Astrocyte of the cerebellum (primary cell): ENCODE measurements at places on chromosomes 7 and 10.

DNA sequence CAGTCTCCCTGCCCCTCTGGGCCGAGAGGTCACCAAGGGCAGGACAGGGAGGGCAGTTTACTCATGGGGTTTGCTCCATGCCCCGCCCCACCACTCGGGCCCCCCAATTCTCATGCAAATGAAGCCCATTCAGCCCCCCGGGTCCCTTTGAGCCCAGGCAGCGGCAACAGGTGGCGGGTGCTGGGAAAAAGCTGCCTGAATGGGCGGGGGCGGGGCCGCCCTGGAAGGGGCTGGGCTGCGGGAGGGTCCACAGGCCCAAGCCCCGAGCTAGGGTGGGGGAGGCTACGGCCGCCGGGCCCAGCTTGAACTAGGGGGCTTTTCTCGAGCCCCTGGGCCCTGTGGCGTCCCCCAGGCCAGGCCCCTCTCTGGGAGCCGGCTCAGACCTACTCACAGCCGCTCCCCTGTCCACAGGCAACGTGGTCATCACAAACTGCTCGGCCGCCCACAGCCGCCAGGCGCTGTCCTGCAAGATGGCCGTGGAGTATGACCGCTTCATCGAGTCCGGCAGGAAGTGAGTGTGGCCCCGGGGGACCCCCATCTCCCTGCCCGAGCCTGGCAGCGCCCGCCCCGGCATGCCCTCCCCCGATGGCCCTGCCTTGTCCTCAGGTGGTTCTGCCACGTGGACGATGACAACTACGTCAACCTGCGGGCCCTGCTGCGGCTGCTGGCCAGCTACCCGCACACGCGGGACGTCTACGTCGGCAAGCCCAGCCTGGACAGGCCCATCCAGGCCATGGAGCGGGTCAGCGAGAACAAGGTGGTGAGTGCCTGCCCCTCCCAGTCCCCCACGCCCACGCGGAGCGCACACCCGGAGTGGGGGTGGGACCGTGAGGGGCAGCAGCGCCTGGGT lies 5.5 kb downstream of the LFNG start:
- DNase-seq = no peak

GRCh38 chr10:20492447-20492846 lies 404.7 kb downstream of the NEBL start:
- DNase-seq = no peak

DNA sequence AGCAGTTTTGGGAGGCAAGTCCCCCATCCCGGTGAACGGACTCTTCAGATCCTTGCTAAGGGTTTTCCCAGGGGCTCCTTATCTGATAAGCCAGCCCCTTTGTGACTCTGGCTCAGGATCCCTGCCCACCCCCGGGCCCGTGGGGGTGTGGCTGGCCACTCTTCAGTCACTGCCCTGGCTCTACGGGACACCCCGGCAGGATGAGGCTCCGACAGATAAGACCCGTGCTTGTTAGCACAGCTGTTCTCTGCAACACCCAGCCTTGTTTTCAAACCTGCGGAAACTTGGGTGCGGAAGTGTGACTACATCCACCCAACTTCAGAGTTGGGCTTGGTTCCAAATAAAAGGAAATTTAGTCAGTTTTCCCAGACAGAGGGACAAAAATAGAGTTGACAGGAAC lies 66.7 kb upstream of the PODXL start:
- no peak for DNase-seq

GRCh38 chr7:42193471-42194129 lies 43.4 kb downstream of the GLI3 start:
- DNase-seq = no peak

DNA sequence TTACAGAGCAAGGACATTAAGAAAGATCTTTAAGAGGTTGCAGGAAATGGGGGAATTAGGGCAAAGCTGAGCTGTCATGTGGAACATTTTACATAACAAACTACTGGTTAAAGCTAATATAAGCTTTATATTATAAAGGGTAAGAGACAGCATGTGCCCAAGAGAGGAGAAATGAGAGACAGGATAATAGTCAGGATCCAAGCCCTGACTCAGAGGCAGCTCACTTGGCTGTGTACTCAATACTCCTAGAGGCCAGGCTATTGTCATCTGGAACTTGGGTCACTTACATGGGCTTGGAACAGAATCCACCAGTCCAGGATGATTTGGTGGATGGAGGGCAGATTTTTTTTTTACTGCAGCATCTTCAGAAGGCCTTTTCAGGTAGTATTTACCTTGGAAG lies 418.6 kb upstream of the ZMIZ1 start:
- DNase-seq = no peak

DNA sequence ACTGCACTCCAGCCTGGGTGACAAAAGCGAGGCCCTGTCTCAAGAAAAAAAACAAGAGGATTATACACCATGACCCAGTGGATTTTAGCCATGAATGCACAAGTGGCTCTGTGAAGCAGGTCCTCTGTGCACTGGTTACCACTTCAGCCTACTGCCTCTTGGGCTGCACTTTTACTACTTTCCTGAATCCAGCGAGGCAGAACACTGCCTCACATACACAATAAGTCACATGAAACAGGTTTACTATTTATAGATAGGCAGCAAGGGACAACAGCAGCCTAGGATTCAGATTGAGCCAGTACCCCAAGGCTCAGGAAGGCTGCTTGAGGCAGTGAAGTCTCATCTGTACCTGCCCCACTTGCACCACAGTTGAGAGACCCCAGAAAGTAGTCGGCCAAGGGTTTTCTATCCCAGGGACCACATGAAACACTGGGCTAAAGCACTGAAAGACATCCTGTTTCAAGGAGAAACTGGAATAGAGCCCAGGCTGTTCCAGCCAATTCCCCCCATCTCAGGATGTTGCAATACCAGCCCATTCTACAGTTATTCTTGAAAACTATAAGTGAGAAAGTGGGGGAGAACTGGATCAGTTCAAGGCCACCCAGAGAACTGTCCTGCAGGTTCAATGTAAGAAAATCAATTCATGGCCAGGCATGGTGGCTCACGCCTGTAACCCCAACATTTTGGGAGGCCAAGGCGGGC lies 10.3 kb upstream of the OGDH start:
- DNase-seq = no peak

DNA sequence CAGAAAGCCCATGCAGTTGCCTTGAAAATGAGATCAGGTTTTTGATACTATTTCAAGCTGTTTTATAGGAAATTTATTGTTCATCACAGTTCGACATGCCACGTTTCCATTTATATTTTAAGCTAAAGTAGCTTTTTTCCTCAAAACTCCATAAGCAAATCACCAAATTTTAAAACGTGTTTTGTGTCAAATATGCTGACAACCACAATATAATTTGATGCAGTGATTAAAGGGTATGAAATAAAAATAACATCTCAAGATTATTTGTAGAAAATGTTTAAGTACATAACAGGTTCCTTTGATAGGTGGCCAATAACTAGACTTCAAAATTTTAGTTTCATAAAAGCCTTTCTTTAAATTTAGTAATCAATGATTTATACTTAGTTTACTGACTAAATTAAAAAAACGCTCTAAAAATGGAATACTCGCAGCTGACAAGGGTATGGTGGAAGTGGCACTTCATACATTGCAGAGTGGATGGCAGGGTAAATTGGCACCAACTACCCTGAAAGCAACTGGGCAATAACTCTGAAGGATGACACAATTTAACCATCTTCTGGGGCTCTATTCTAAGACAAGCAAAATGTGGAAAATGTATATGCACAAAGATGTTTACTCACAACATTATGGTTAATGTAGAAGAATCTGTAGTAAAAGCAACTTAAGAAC lies 481.6 kb downstream of the TNS3 start:
- DNase-seq = no peak

GRCh38 chr10:97466755-97467154 lies 20.8 kb downstream of the ZDHHC16 start:
- no peak for DNase-seq

GRCh38 chr7:9200626-9201025 lies 767.2 kb downstream of the NXPH1 start:
- DNase-seq = no peak

DNA sequence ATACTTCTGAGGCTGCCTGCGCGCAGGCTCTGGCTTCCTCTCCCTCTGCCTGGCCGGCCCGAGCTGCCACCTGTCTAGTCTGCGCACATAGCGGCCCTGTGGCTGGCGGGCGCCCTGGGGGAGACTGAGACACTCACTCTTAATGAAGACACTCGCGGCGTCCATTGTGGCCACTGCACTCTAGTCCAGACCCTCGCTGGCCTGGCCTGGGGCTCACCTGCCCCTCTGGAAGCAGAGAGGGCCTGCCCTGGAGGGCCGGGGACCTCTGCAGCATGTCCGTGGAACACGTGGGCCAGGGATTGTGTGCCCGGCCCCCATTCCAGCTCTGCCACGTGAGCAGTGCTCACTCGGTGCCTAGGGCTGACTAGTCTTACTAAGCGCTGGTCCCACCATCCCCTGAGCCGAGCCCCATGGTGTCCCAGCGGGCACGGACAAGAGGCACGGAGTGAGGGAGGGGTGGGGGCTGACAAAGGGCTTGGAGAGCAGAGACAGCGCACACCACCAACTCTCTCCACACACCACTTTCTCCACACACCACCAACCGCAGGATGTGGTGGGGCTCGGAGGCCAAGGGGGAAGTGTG lies 149.3 kb downstream of the ELFN1 start:
- no peak for DNase-seq

- DNase-seq = no peak
Measured at GRCh38 chr10:112497347-112497950, 50.4 kb downstream of the VTI1A start.

GRCh38 chr7:158228986-158229385 lies 358.6 kb downstream of the PTPRN2 start:
- DNase-seq = no peak
